ENCODE measurements at places on chromosomes 16 and 17.

DNA sequence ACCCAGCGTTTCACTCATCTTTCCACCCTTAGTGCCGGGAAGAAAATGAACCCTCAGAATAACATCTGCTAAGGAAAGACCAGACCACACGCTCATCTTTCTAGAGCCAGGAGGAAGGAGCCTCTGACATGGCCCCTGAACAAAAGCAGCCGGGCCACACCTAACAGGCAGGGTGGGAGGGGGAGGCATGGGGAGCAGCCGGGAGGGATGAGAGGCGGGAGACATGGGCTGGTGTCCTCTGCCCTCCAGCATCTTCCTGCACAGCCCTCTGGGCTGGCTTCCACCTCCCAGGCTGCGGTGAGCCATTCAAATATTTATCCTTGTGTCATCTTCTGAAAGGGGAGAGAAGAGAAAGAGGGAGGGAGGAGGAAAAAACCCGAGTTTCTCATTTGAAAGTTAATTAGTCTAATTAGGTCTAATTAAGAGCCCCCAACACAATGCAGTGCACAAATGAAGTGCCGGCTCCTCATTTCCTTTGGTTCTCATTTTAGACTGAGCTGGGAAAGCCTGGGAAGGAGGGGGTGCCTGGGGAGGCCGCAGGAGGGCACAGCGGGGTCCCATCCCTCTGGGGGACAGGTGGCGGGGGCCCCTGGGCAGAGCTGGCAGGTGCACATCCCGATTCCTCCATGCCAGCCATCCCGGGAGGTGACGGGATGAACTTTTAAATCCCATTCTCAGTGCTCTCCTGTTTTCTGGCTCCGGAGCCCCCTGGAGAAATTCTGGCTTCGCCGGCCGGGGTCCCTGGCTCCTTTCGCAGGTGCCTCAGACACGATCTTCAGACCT, 90.5 kb downstream of the ENGASE start:
- no peak for DNase-seq

DNA sequence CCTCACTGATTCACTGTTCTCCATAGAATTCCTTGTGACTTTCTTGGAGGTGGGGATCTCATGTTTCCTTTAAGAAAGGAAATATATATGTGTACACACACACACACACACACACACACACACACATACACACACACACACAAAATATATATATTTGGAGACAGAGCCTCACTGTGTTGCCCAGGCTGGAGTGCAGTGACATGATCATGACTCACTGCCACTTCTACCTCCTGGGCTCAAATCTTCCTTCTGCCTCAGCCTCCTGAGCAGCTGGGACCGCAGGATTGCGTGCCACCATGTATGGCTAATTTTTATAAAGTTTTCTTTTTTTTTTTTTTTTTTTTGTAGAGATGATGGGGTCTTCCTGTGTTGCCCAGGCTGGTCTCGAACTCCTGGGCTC, 45.9 kb downstream of the CDH13 start:
- DNase-seq, result no peak

DNA sequence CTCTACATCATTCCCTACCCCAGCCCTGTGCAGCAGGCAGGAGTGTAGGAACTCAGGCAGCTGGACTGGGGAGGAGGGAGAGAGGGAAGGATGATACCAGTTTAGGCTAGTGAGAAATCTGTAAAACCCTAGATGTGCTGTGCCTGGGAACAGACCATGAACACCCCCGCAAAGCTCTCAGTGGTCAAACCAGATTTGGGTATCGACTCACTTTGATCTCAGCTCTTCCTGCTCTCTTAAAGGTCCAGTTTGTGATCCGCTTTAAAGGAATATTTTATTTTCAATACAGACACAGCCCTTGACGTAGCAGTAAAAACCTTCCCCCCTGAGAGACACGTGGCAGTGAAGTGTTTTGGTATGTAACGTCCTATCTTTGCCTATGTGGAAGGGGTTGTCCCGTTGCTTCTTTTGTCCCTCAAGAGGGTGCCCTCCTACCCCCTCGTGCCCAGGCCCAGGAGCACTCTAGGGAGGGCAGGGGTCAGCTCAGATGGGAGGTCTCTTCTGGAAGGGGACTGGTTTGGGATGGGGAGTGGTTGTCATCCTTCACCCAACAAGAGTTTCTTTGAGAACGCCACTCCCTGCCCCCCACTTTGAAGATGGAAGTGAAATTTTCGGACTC, 19.3 kb upstream of the TBX2 start:
- no peak for DNase-seq

GRCh38 chr16:64892835-64893785, 228.8 kb downstream of the CDH11 start:
- peak; percentile 89 for DNase-seq

DNA sequence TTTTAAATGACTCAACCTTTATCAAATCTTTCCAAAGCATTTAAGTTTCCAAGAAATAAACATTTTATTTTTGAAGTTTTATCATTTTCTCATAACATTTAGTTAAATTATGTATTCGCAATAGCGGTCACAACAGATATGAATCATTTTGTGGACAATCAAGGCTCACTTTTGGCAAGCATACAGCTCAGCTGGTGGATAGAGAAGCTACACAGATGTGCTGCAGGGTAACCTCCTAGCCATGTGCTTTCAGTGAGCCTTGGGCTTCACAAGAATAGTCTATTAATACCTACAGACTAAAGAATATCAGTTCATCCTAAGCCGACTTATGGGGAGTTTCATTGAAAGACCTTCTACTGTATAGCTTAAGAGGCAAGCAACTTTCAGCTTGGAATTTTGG, 144.8 kb downstream of the MRTFB start:
- peak; percentile 17 for DNase-seq

All from GM04504 (cell line).